ENCODE measurements at places on chromosomes 7 and 10.

- DNase-seq = no peak
Observed at GRCh38 chr7:51446785-51447184, 130.2 kb upstream of the COBL start.

DNA sequence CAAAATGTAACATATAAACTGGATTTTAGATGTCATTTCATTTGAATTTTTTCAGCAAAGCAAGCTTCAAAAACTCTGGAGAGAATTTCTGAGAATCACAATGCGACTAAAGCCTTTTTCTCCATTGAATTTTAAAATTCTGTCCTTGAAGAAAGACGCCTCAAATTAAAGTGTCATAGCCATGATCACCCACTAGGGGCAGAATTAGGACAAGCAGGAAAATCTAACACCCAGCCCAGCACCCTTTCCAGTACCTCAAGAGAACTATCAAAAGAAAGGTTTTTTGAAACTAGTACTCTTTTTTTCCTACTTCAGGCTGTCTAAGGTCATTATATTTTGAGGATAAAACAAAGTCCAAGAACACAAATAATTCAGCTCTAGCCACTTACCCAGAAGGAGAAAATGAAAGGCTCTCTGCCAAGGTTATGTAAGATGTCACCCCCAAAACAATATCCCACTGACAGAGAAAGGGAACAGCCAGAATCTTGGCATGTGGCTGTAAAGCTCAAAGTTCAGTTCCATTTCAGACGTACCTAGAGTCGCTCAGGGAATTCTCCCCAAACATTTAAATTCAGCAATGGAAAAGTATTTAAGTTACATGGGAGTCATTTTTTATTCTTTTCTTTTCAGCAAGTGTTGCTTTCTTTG is 299.4 kb downstream of the SNX13 start:
- no peak for DNase-seq

GRCh38 chr7:85185424-85186082 is 1.3 kb downstream of the SEMA3D start:
- peak; percentile 37 for DNase-seq

DNA sequence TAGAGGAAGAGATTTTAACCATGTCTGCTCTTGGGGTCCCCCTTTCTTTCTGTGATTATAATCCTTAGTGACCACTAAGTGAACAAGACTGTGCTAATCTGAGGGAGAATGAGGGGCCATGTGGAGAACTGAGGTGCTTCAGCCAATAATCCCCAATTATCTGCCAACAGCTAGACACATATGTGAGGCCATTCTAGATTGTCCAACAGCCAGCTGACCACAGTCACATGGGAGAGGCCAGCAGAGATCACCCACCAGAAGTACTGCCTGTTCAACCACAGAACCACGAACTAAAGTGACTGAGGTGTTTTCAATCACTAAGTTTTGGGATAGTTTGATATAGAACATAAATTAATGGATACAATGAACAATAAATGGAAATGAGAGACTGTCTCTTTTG is 74.3 kb downstream of the SEMA3E start:
- DNase-seq = no peak

DNA sequence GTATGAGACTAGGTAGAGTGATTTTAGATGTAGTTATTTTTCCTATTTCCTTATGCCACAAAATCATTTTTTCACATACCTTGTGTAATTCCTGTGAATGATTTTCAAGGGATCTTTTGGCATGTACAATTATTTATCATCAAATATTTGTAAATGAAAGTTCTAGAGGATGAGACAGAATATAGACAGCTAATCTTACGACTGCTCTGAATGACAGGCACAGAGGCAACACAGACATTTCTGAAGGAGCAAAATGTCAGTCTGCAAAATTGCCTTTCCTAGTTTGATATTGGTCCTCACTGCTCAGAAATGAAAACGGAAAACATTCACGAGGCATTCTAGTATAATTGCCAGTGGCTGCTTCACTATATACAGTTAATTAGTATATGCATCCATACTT is 810.6 kb upstream of the C7orf33 start:
- DNase-seq = no peak

DNA sequence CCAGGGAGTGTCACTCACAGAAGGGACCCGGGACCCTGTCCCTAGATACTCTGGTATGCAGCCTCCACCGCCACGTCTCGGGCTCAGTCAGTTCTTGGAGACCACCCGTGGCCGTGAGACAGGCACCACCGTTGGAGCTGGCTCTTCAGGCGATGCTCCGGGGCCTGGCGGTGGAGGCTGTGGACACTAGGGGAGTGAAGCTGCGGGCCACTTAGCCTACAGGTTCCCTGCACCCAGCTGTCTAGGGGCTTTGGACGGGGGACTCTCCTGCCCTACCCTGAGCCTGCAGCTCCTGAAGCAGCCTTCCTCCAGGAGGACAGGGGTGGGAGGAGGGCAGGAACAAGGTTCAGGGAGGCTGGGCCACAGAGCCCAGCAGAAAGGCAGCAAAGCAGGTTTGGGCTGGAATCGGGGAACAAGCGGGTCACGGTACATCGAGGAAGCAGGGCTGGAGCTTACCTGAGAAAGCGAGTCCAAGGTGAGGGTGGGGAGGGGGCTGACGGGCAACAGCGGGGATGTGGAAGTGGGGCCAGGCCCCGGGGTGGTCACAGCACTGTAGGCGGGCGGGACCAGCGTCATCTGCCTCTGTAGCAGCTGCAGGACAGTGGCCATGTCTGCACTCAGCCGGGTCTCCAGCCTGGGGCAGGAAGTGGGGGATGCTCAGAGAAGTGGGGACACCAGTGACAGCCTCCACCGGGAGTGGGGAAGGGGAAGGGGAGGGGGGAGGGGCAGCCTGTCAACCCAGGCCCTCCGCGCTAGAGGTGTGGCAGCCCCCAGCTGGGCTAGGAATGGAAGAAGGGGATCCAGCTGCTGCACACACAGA is 31.5 kb downstream of the KCNH2 start:
- DNase-seq = no peak

- DNase-seq = no peak
Observed at GRCh38 chr7:41375582-41375981, 327.3 kb downstream of the INHBA start.

DNA sequence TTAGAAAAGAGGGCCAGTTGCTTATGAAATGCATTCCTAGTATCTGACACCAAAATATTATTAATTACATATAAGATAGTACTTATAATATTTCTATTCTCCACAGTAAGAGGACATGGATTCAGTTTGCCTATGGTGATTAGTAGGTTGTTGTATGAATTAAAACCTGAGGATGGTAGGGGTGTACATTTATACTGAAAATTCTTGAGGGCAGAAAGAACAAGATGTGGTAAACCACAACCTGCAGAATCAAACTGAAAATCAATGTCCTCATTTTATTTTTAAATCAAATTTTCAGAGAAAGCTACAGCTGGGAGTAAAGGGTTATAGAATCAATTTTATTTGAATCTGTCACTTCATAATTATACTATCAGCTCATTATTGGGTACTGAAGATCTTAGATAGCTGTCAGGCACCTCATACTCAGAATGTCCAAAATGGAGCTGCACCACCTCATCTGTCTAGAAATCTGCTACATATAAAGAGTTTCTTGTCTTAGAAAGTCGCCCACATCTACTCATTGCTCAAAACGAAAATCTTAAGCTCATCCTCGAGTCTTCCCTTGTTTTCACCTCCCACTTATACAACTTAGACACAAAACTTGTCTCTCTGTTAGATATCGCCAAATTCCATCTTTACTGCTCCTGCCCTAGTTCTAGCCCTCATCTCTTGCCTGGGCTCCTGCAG is 65.4 kb downstream of the MYO3A start:
- DNase-seq = no peak

DNA sequence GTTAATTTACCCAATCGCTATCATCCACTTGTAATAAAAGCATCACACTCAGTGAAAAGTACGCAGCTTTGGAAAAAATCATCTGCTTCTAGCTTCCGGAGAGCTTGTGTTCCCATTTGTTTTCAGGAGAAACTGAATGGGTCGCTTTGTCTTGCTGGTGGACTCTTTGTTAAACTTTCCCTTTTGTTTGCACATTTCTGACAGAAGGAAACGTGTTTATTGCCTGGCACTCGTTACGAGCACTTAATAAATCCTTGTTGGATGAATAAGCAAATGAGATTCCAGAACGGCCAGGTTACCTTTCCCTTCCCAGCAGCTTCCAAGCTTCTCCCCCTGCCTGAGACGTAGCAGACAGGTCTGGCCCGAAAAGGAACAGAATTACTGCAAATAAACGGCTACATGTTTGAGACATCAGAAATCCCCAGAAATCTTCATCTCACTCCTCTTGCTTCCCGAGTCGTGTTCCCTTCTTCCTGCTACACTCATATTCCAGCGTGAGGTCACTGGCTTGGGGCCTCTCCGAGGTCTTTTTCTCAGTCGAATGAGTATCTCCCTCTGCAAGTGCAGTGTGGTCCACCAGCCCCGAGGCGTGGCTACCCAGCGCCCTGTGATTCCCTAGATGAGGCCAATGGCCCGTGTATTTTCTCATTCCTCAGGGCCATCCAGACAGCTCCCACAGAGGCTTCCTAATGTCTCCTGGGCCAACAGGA is 167.2 kb downstream of the FRMD4A start:
- DNase-seq = no peak

- DNase-seq = no peak
Observed at GRCh38 chr10:17066000-17066399, 63.6 kb downstream of the CUBN start.

DNA sequence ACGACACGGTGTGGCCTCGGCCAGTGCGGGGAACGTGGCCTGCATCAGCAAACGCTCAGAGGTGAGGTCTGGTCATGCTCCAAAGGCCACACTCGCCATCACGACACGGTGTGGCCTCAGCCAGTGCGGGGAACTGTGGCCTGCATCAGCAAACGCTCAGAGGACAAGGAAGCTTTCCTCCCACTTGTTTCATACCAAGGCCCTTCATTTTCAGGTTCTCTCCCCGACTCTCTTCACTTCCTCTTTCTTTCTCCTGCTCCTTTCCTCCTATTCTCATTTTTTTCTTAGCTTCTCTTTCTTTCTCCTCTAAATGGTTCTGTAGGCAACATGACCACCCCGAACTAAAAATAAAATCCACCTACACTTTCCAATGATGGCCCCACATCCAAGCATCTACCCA is 384.4 kb upstream of the SHH start:
- DNase-seq = no peak

- DNase-seq = no peak
Observed at GRCh38 chr10:50254479-50254878, 3.2 kb upstream of the ASAH2 start.

- no peak for DNase-seq
Observed at GRCh38 chr10:48548531-48549135, 56.2 kb downstream of the ARHGAP22 start.

- no peak for DNase-seq
Observed at GRCh38 chr10:93579089-93579488, 12.6 kb downstream of the FFAR4 start.

GRCh38 chr10:110679486-110680272 is 35.5 kb downstream of the RBM20 start:
- DNase-seq = no peak
